ENCODE measurements at places on chromosomes 5 and 9. TPM values are rescaled to one million over a fixed set of nuclear protein-coding genes. Genes with fewer than 3 reads are reported as not detected.
A peak's percentile ranks its signal among the peaks of the same experiment; 100 is the strongest.

The CARD6 gene
- 2.1 TPM for total RNA-seq

The POLR1E gene
- total RNA-seq, result 62.4 TPM

- no peak for DNase-seq
Measured at GRCh38 chr5:203246-203930, 12.1 kb downstream of the LRRC14B start.

DNA sequence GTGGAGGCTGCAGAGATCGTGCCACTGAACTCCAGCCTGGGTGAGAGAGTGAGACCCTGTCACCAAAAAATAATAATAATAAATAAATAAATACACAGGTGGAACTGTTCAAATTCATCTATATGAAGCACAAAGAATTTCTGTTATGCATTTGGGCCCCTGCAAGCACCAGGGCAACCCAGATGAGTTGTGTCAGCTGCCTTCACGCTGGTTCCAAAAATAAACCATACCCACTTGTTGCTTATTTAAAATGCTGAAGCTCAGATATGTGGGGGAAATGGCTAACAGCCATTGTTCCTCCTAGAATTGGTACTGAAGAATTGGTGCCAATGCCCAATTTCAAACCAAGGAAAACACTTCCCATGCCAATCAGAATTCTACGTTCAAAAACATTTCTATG lies 10.5 kb upstream of the C5orf15 start:
- no peak for DNase-seq

- DNase-seq, result no peak
Measured at GRCh38 chr9:68780380-68780712, 75.3 kb downstream of the PIP5K1B start.

- no peak for DNase-seq
Measured at GRCh38 chr9:81234924-81235610, 454.3 kb downstream of the TLE1 start.

GRCh38 chr9:6805532-6805931 lies 47.8 kb downstream of the KDM4C start:
- DNase-seq, result no peak

DNA sequence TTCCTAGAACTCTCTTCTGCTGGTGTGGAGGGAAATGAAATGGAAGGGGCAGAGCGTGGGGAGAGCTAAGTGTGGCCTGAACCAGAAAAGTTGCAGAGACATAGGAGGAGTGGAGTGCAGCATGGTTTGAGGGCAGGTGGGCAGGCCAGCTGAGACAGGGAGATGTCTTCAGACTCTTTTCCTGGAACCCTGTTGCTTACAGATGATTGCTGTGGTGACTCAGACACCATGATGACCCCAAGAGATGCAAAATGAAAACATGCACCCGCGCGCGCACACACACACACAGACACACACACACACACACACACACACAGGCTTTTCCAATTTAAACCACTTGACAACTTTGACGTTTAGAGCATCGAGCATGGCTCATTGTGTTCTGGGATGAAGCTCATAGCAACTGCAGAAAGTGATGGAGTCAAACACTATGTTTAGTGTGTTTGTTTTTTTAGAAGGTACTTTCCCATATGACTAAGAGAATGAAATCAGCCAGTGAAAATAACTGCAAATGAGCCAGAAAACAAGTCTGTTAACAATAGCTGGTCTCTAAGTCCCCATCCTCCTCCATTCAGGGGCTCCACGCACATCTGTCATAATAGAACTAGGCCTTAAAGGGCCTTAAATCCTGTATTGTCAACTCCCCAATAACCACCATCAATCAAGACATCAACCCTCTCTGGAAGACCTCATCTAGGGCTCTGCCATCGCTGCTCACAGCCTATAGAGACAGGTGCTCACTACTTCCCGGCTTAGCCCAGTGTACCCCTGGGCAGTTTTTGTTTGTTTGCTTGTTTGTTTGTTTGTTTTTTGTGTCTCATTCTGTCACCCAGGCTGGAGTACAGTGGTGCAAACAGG lies 9.6 kb downstream of the TMOD1 start:
- DNase-seq, result peak; percentile 67

The NRARP gene
- total RNA-seq, result 0.90 TPM

DNA sequence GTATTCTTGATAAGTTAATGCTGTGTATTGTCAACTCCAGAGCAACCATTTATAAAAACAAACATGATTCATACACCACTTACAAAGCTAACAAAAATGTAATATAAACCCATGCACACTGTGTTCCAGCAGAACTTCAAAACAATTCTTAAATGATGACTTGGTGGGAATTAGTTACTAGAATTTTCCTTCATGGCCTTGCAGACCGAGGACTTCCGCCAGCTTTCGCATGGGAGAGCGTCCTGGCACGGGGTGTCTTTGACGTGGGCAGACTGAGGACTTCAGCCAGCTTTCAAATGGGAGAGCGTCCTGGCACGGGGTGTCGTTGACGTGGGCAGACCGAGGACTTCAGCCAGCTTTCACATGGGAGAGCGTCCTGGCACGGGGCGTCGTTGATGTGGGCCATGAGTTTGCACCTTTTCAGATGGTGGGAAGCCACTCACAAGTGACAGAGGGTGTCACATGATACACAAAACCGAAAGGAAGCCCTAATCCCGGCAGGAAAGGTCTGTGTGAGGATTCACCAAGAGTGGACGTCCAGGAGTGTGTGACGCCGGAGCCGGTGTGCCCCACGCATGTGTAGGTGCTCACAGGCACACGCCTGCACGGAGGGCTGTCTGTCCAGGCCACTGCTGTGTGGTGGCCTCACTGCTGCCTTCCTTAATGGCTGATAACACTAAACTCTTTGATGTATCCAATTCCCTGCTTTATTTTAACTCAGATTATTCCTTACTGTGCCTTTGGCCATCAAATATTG lies 211.3 kb upstream of the IRX4 start:
- DNase-seq, result peak; percentile 37

- DNase-seq, result no peak
Measured at GRCh38 chr9:95870906-95871305, 4.6 kb upstream of the ERCC6L2 start.

DNA sequence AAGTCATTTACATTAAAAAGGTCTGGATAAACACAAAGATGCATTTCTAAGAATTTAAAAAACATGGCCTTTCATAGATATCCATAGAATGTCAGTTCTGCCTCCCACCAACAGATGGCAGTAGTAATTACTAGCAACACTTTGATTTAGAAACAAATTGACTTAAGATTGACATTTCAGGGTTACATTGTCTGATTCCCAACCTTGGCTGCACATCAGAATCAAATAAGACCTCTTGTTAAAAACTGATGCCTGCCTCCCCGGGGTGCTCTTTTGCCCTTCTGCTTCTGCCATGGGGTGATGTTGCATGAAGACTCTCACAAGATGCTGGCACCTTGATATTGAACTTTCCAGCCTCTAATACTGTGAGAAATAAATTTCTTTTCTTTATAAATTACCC lies 146.2 kb upstream of the GPR151 start:
- DNase-seq, result peak; percentile 5

DNA sequence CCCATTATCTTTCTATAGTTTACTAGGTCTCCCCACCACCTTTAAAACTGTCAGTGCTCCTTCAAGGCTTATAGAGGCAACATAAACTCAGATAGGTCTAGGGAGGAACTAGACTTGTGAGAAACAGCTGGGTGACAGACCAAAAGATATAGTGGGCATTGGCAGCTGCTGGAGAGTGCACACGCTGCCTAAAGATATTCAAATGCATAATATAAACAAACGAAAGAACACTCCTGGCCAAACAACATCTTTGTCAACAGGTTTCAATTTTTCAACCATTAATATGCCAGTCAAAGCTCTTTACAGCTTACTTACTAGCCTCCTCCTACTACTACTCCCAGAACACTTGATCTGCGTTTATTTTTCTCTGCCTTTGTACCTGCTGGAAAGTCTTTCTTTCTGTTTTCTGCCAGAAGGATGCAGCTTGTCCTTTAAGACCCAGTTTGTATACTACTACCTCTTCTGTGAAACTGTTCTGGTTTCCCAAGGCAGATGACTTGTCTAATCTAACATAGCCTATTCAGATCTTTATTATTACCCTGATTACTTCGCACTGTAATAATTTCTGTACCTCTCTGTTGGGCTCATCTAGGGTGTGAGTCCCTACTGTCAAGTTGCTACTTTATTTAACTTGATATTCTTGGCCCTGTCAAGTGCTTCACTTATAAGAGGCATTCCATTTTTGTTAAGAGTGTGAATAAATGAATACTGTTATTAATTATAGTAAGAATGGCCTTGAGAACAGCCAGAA lies 14.3 kb downstream of the KDM3B start:
- no peak for DNase-seq

- no peak for DNase-seq
Measured at GRCh38 chr5:144549580-144549979, 378.9 kb downstream of the KCTD16 start.

The PCDHB8 gene
- not detected for total RNA-seq

DNA sequence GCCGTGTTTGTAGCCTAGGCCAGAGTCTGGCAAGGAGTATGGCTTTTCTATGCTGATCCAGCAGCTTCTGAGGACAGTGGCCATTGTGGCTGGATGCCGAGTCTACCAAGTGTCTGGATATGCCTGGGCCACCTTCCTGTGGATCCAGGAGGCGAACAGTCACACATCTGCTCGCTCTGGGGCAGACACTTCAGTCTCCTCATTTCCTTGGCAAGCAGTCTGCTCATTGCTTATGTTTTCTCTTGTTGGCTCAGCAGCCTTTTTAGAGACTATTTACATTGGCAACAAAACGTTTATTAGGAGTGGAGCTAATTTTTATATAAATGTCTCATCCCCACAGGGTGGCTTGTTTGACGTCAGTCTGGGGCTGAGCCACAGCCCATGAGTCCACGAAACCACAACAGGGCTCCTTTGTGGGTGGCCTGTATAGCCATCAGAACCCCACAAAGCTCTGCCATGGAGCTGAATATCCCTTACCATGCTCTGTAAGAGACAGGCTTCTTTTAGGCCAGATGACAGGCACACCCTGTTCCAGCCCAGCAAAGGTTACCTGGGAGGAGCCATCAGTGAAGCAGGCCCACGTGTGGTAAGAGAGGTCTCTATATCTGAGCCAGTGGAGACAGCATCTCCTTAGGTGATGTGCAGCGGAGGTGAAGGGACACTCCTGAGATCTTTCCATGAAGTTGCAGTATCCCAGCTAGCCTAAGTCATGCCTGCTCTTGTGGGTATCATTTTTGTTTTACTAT lies 221.7 kb downstream of the DIRAS2 start:
- DNase-seq, result peak; percentile 21

- DNase-seq, result no peak
Measured at GRCh38 chr9:135258461-135258860, 171.0 kb downstream of the OLFM1 start.

- no peak for DNase-seq
Measured at GRCh38 chr5:36199620-36200019, 42.1 kb downstream of the NADK2 start.

GRCh38 chr9:81841333-81841732 lies 86.9 kb upstream of the SPATA31D4 start:
- DNase-seq, result no peak

DNA sequence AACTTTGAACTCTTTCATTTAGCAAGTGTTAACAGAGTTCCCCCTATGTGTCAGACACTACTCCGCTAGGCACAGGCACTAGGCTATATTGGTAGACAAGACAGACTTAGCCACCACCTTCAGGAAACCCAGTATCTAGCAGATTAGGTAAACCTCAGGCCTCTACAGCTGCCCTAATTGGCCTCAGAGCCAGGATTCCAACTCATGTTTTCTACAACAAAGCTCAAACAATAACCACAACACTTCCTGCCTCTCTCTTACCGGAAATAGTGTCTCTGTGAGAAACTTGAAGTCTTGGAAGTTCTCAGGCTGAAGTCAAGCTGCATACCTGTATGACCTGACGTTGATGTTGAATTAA lies 116.6 kb upstream of the SLC44A1 start:
- DNase-seq, result peak; percentile 88

DNA sequence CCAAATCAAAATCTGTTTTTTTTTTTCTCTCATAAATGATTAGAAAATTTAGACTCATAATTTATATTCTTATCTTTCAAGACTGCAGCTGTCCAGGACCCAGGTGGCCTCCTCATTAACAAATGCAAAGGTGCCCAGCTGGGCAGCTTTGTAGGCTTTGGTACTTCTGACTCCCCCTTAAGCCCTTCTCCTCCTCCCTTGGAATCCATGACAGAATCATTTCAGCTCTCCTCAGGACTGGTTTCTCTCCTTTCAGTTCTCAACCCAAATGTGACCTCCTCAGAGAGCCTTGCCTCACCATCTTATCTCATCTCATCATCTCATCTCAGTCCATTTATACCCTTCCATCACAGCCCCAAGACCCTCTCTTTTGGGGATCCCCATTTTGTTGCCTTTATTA lies 221.7 kb downstream of the KIAA0825 start:
- no peak for DNase-seq

DNA sequence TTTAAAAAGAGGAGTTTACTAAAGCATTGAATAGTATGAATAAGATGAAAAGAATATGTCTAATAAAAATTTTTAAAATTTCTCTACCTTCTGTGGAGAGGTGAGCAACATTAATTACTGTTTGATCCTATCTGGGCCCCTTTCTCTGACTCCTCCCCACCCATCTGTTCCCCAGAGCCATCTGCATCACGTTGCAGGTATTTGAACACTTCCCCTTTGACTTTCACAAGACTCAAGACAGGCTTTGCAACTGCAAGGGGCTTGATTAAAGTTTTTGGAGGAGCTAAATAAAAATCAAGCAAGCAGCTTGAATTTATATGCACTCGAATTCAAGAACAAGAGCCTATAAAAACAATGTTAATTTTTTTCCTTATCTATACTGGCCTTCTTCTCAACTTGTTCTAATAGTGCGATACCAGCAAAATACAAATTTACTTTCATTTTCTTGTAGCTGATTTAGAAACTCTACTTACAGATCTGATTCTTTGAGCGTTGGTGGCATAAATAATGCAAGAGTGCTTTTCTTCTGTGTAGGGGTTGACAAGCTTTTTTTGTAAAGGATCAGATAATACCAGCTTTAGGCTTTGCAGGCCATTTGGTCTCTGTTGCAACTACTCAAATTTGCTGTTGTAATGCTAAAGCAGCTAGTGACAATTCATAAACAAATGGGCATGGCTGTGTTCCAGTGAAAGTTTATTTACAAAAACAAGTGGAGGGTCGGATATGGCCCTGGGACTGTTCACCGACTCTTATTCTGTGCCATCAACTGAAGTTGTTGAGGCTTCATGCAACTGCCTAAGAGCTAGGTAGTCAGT lies 21.2 kb downstream of the TXNDC8 start:
- no peak for DNase-seq

DNA sequence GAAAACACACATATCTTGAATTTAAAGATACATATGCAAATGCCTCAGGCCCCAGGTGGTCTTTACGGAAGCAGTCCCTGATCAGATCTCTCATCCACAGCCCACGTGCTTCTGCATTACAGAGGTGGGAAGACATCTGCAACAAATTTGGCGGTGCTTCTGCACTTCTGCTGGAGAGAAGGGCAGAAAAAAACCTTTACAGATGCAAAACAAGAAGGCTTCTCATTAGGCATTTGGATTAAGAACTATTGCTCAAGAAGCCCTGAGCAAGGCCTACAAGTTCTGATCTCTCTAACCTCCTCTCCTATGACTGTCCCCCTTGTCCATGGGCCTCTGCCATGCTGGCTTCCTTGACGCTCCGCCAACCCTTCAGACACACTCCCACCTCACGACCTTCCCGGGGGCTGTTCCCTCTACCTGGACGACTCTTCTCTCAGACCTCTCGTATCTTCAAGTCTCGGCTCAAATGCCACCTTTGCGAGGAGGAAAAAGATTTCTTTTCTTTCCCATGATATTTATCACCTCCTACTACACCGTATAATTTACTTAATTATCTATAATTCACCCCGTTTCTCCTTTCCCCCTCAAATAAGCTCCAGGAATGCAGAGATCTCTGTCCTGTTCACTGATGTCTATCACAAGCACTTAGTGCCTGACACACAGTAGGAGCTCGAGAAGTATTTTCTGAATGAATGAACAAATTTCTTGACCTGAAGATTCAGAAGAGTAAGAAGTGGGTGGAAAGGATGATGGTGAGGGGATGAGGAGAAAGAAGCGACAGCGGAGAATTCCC lies 1.1 kb downstream of the MTMR12 start:
- no peak for DNase-seq

All from HT1080 (cell line).